ENCODE measurements at places on chromosomes 7 and 10. TPM values are rescaled to one million over a fixed set of nuclear protein-coding genes. Genes with fewer than 3 reads are reported as not detected.

DNA sequence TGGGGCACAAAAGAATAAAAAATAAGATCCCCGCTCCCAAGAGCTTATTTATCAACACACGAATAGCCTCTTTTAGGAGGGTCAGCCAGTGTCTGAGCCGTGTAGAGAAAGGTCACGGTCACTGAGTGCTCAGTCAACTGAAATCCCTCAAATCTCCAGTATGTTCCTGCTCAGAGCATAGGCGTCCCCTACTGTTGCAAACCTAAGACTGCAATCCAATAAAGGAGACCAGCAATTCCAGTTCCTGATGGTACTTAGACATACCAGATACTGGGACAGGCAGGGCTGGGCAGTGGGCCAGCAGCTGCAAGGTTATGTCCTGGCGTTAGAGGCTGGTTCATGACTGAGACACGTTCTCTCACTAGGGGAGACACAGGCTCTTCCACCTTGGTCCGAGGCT lies 93.6 kb downstream of the CACNB2 start:
- DNase-seq = no peak

PHYHIPL gene
- not detected for total RNA-seq

ASZ1 gene
- total RNA-seq = under 0.01 TPM

EN2 gene
- not detected for total RNA-seq

- DNase-seq = no peak
Observed at GRCh38 chr7:141884539-141885225, 31.5 kb upstream of the OR9A4 start.

GRCh38 chr10:83476211-83476610 lies 663.1 kb upstream of the GHITM start:
- no peak for DNase-seq
